ENCODE measurements at places on chromosomes 16 and 17. TPM values are rescaled to one million over a fixed set of nuclear protein-coding genes. Genes with fewer than 3 reads are reported as not detected.

GRCh38 chr17:61503961-61504360 is 51.7 kb downstream of the TBX4 start:
- DNase-seq, result no peak
- H3K27me3 ChIP-seq, result no peaks in the 10 kb centered on the region
- no peaks in the 10 kb centered on the region for H3K4me1 ChIP-seq
- H3K27ac ChIP-seq, result no peak overlapping the region

DNA sequence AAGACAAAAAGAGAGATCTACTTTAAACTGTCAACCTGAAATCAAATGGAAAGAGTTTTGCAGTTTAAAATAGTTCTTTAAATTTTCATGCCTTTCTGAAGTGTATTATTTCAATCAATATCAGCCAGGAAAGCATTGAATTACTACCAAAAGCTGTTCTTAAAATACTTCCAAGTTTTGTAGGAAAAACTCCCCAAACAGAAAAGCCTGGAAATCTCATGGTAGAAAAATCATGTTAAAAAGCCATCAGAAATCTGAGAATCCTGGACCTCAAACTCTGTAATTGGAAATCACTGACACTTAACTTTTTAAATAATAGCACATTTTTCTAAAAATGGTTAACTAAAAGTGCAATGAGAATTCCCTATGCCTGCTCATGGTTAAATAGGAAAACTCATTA is 63.3 kb upstream of the CNTNAP4 start:
- no peak overlapping the region for H3K4me3 ChIP-seq
- H3K27me3 ChIP-seq, result no peaks in the 10 kb centered on the region
- H3K36me3 ChIP-seq, result no peaks in the 10 kb centered on the region
- no peak overlapping the region for H3K27ac ChIP-seq
- no peaks in the 10 kb centered on the region for H3K4me1 ChIP-seq

GRCh38 chr17:17119533-17119932 is 77.3 kb downstream of the MPRIP start:
- no peak overlapping the region for H3K4me3 ChIP-seq
- no peak for DNase-seq
- peaks cover 73% of the 10 kb centered on the region for H3K4me1 ChIP-seq
- H3K27ac ChIP-seq, result peak overlapping the region; percentile 54
- H3K36me3 ChIP-seq, result no peaks in the 10 kb centered on the region

DNA sequence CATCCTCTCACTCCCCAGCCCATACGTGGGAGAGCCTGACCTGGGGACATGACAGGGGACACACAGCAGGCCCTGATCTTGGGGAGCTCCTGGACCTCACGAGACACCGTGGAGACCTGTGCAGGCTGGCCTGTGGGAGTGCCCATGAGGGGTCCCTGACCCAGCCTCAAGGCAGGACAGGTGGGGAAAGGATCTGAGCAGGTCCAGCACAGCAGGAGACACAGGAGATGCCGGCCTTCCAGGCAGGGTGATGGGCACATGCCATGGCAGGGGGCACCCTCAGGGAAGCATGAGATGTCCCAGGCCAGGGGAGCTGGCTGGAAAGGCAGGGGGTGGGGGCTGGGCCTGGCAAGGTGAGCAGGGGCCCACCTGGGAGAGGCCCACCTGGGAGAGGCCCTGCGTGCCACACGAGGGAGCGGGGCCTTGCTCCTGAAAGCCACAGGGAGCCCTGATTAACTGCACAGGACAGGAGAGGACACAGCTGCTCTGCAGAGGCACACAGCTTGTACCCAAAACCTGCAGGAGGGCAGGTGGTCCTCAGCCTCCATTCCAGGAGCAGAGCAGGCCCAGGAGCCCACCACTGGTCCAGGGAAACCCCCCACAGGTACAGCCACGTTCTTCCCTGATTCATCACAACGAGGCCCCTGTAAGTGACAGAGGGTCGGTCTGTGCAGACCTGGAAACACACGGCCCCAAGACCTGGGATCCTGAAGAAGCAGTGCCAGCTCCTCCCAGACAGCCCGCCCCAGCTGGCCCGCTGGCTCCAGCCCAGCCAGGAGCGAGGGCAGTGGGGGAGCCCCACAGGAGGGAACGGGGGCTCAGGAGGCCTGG is 26.6 kb upstream of the KRT17 start:
- H3K27me3 ChIP-seq, result no peaks in the 10 kb centered on the region
- H3K4me1 ChIP-seq, result peaks cover 12% of the 10 kb centered on the region

- no peaks in the 10 kb centered on the region for H3K4me1 ChIP-seq
- peak; percentile 90 for DNase-seq
- no peaks in the 10 kb centered on the region for H3K27me3 ChIP-seq
- no peak overlapping the region for H3K27ac ChIP-seq
- H3K4me3 ChIP-seq, result no peak overlapping the region
Observed at GRCh38 chr16:80703131-80704071, 101.0 kb downstream of the CDYL2 start.

The HOXB5 gene
- total RNA-seq, result 0.19 TPM

All from esophagus muscularis mucosa (tissue), 4 donors.